Right atrium auricular region (tissue), 2 donors: ENCODE measurements at places on chromosomes 1 and 21. TPM values are rescaled to one million over a fixed set of nuclear protein-coding genes. Genes with fewer than 3 reads are reported as not detected.

KIF26B gene
- total RNA-seq = 1.3 TPM

PARS2 gene
- 3.9 TPM for total RNA-seq

TRIM17 gene
- total RNA-seq = not detected

RGS16 gene
- 1.4 TPM for total RNA-seq

PLEKHA6 gene
- 18.1 TPM for total RNA-seq

SPATA1 gene
- 0.67 TPM for total RNA-seq

GRCh38 chr1:165854101-165854845 lies 26.9 kb downstream of the UCK2 start:
- DNase-seq = no peak

DNA sequence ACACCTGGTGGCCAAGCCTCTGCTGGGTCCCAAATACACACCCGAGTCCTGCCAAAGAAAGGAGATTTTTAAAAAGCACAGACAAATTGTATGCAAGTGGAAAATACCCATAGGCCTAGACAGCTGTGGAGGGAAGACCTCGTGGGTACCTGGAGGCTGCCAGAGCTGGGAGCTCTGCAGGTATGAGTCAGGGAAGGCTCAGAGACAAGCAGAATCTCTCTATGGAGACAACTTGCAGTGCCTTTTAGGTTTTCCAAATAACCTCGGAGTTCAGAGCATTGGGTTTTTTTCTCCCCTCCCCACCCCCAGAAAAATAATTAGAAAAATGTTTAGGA lies 127.7 kb downstream of the EDEM3 start:
- DNase-seq = no peak

DNA sequence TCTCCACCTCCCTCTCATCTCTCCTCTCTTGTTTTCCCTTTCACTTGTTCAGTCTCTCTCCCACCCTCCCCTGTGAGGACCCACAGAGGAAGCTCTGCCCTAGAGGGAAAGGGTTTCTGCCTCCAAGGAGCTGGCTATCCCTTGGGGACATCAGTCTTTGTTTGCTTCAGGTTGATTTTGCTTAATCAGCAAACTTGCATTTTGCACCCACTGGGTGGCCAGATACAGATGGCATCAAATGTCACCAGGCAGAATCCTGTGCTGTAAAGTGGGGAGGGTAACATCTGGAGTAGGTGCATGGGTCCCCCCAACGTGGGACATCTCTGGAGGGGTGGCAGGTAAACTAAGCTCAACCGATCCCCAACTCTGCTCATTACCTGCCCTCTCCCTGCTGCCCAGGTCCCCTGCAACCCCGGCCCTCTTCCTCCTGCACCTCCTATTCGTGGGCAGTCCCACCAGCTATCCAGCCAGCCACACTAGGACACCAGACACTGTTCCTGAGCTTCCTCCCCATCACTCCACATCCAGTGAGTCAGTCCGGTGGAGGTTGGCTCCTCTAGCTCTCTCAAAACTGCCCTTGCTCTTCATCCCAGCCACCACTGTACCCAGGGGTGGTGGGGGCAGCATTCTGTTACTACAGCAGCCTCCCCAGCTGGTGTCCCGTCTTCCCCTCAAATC lies 123.3 kb downstream of the KCNN3 start:
- DNase-seq = no peak

- DNase-seq = no peak
Observed at GRCh38 chr1:17438318-17439249, 893 bp downstream of the RCC2 start.

GRCh38 chr1:87615901-87616300 lies 287.2 kb downstream of the LMO4 start:
- no peak for DNase-seq

- DNase-seq = no peak
Observed at GRCh38 chr1:29912425-29912824, 676.1 kb downstream of the PTPRU start.

DNA sequence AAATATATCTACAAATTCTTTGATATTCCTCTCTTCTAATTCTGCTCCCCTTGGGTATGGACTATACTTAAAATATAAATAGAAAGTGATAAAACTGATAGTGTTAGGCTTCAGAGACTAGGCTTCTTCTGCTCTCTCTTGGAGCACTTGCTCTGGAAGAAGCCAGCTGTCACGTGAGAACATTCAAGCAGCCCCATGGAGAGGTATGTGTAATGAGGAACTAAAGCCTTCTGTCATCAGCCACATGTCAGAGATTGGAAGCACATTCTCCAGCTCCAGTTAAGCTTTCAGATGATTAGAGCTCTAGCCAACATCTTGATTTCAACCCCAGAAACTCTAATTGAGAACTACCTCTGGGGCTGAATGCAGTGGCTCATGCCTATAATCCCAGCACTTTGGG lies 34.3 kb downstream of the XKR8 start:
- DNase-seq = no peak

GRCh38 chr1:25831569-25832196 lies 11.9 kb downstream of the MTFR1L start:
- no peak for DNase-seq

DNA sequence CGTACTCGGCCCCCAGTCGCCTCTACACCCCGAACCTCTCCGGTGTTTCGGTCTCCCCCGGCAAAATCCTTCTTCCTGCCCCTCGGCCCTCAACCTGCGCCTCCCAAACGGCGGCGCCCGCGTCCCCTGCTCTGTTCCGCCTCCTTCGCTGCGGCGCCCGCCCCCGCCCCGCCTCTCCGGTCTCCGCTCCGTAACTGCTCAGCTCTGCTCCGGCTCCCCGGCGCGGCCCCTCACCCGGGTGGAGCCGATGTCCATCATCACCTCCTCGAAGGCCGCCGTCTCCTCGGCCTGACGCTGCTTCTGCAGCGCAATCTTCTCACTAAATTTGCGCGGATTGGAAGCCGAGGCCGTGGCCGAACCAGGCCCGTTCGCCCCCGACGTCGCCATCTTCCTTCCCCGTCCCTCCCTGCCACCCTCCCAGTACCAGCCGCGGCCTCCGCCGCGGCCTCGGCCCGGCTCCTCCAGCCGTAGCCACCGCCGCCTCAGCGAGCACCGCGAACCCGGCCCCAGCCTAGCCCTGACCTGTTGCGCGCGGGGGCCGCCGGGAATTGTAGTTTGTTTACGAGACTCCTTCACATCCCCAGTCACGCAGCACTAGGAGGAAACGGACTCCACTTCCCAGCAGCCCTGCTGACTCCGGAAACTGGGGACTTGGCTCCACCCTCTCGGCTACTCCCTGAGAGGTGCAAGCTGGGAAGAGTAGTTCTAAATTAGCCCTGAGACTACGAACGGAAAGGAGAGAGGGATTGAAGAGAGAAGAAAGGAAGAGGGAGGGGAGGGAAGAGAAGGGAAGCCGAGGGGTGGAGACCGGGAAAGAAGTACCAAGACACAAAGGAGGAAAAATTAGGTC lies at the start of gene CRTC2:
Gene CRTC2 (minus strand): TSS at position 502 of the 850 bp plus-strand sequence. CDS start 115 bp downstream, at position 387.
- DNase-seq = peak; percentile 99

- no peak for DNase-seq
Observed at GRCh38 chr1:204084247-204084772, 11.4 kb downstream of the SOX13 start.

DNA sequence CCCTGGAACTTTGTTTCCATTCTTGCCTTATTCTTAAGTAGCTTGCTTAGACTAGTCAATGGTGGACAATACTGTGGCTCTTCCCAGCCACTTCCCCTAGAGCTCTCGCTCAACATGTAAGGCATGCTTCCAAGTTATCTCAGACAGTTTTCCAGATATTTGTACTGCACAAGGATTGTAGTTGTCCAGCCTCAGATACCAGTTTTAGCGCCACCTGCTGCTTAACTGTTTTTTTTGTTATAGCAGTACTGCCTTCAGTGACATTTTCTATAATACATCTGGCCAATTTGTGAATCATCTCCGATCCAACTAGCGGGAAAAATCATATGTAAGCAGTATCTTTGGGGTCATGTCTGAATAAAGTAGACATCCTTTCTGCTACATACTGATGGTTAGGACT lies 346.7 kb upstream of the ADGRL4 start:
- no peak for DNase-seq

- no peak for DNase-seq
Observed at GRCh38 chr1:10253149-10253548, 42.8 kb downstream of the KIF1B start.

DNA sequence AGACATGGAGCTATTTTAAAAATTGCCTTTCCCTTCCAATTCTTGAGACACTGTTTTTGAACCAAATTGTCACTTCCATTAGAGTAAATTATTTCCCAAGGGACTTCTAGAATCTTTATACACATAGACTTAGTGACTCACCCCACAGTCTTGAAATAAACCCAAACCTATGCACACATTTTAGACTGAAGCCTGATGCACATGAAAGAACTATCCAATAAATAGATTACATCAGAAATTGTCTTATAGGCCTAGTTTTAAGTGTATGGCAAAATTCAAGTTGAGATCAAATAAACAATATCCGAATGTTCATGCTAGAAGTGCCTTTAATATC lies 32.2 kb upstream of the ZNF326 start:
- DNase-seq = no peak
